ENCODE measurements at places on chromosomes 3 and 15. TPM values are rescaled to one million over a fixed set of nuclear protein-coding genes. Genes with fewer than 3 reads are reported as not detected.

Gene SPINT1
- 147 TPM for total RNA-seq

Gene FGF12
- 0.97 TPM for total RNA-seq

Gene FBXW12
- total RNA-seq, result 0.51 TPM

Gene SYNPR
- 3.7 TPM for total RNA-seq

Gene APOD
- 1.2 TPM for total RNA-seq

Gene CMSS1
- 30.0 TPM for total RNA-seq

Gene GOLGA8J
- not detected for total RNA-seq

Gene NR1D2
- 27.3 TPM for total RNA-seq

Gene EBLN2
- 10.7 TPM for total RNA-seq

Gene ZNF385D
- 3.7 TPM for total RNA-seq

Gene RASGRP1
- total RNA-seq, result 4.4 TPM

Gene LRRC57
- total RNA-seq, result 22.0 TPM

Gene SMAD6
- 176 TPM for total RNA-seq

Gene RARRES1
- 51.9 TPM for total RNA-seq

Data from mesothelial cell of epicardium (in vitro differentiated cells).